ENCODE measurements at places on chromosomes 3 and 15. TPM values are rescaled to one million over a fixed set of nuclear protein-coding genes. Genes with fewer than 3 reads are reported as not detected.

The SLC9C1 gene
- not detected for total RNA-seq

The ZNF860 gene
- total RNA-seq = 0.56 TPM

The GNAT1 gene
- total RNA-seq = not detected

The MINAR1 gene
- total RNA-seq = 1.6 TPM

The IRAK2 gene
- 8.1 TPM for total RNA-seq

The CHAC1 gene
- total RNA-seq = 51.3 TPM

The ALG1L2 gene
- total RNA-seq = not detected

The RAD51 gene
- total RNA-seq = 8.4 TPM

The RBP2 gene
- not detected for total RNA-seq

DNA sequence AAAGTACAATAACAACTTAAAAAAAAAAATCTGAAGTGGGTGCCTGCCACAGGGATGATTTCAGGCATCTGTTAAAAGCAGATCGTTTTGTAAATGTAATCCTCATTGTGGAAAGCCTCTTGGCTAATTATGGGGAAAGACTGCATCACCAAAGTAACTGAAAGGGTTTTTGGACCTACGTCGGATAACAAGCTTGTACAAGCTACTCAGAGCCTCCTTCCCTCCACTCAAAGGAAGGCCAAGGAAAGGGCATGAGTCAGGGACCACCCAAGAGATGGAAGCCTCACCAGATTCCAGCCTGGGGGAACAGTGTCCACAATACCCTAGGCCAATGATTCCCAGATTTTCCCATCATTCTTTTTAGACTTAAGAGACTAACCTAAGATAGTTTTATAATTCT, 84.3 kb downstream of the ATP1B3 start:
- H3K4me1 ChIP-seq = peaks cover 12% of the 10 kb centered on the region
- DNase-seq = peak; percentile 52
- peak overlapping the region; percentile 82 for H3K27ac ChIP-seq
- no peaks in the 10 kb centered on the region for H3K36me3 ChIP-seq
- H3K4me3 ChIP-seq = no peak overlapping the region

- no peak overlapping the region for H3K4me3 ChIP-seq
- H3K27ac ChIP-seq = no peak overlapping the region
- peaks cover 13% of the 10 kb centered on the region for H3K4me1 ChIP-seq
- no peaks in the 10 kb centered on the region for H3K36me3 ChIP-seq
- H3K27me3 ChIP-seq = peaks cover 2% of the 10 kb centered on the region
These were observed 15.2 kb downstream of the CA12 start for GRCh38 chr15:63366451-63366850.

DNA sequence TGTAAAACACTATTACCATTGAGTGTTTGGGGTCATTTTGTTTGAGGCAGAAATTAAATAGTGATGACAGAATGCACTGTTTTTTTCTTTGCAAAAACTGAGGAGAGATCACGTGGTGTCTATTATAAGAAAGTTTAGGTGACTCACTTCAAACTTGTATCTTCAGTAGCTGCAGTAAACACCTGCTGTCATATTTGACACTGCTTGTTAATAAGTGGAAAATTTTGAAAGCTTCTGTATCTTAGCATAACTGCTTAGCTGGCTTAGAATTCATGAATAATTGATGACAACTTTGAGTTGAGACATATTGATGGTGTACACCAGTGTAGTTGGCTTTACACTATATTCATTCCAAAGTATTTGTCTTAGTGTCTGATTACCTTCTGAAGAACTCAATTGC, 29.7 kb upstream of the MDFIC2 start:
- no peaks in the 10 kb centered on the region for H3K27me3 ChIP-seq
- H3K4me1 ChIP-seq = no peaks in the 10 kb centered on the region
- DNase-seq = no peak
- no peak overlapping the region for H3K4me3 ChIP-seq
- no peaks in the 10 kb centered on the region for H3K36me3 ChIP-seq

DNA sequence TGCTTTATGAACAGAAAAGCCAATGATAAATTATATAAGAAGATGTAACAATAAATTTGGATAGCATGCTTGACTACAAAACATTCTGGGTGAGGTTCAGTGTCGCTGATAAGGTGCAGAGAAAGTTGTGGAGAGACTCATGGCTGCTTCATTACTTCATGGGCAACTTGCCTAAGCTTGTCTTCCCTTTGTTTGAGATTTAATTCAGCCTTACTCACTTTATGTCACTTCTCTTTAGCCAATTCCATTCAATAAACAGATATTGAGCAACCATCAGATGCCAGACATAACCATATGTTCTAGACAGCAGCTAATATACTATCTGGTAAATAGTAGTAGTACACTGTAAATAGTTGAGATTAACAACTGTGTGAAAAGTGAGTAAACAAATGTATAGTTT, 401.5 kb upstream of the FRG2C start:
- no peak overlapping the region for H3K27ac ChIP-seq
- DNase-seq = no peak
- H3K4me1 ChIP-seq = no peaks in the 10 kb centered on the region
- no peaks in the 10 kb centered on the region for H3K36me3 ChIP-seq

- H3K27me3 ChIP-seq = peaks cover 41% of the 10 kb centered on the region
- H3K4me1 ChIP-seq = peaks cover 4% of the 10 kb centered on the region
- no peak overlapping the region for H3K27ac ChIP-seq
- no peaks in the 10 kb centered on the region for H3K36me3 ChIP-seq
These were observed 1.0 kb downstream of the PIGZ start for GRCh38 chr3:196967412-196968232.

GRCh38 chr3:23035927-23036640, 167.0 kb upstream of the UBE2E2 start:
- H3K4me1 ChIP-seq = no peaks in the 10 kb centered on the region
- no peak overlapping the region for H3K27ac ChIP-seq
- H3K27me3 ChIP-seq = no peaks in the 10 kb centered on the region
- no peak for DNase-seq
- H3K4me3 ChIP-seq = no peak overlapping the region

GRCh38 chr3:141746962-141747361, 8.9 kb downstream of the RNF7 start:
- no peak overlapping the region for H3K4me3 ChIP-seq
- H3K27ac ChIP-seq = no peak overlapping the region
- DNase-seq = no peak

DNA sequence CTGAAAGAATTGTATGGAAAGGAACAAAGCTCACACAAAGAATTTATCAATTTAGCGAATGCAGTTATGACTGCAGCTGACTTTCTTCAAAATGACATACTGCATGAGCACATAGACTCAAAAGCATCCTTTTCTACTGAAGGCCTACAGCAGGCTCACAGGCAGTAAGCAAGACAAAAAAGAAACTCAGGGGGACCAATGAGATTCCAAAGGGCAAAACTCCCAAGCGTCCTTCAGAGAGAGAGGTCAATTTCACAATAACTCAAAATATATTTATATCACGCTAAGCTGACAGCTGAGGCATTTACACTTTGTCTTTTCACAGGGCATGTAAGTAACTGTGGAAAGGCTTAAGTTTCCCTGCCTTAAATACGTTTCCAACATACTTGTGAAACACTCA, 427.9 kb upstream of the RASGRP1 start:
- no peaks in the 10 kb centered on the region for H3K36me3 ChIP-seq
- H3K27me3 ChIP-seq = no peaks in the 10 kb centered on the region

- H3K27me3 ChIP-seq = no peaks in the 10 kb centered on the region
- peak; percentile 45 for DNase-seq
- H3K36me3 ChIP-seq = no peaks in the 10 kb centered on the region
- peak overlapping the region; percentile 90 for H3K27ac ChIP-seq
- H3K4me1 ChIP-seq = peaks cover 18% of the 10 kb centered on the region
These were observed 31.6 kb upstream of the SLC35G2 start for GRCh38 chr3:136787349-136787748.

- H3K27ac ChIP-seq = no peak overlapping the region
- H3K27me3 ChIP-seq = no peaks in the 10 kb centered on the region
- no peaks in the 10 kb centered on the region for H3K4me1 ChIP-seq
These were observed 236.3 kb downstream of the CNTN4 start for GRCh38 chr3:2334921-2335320.

DNA sequence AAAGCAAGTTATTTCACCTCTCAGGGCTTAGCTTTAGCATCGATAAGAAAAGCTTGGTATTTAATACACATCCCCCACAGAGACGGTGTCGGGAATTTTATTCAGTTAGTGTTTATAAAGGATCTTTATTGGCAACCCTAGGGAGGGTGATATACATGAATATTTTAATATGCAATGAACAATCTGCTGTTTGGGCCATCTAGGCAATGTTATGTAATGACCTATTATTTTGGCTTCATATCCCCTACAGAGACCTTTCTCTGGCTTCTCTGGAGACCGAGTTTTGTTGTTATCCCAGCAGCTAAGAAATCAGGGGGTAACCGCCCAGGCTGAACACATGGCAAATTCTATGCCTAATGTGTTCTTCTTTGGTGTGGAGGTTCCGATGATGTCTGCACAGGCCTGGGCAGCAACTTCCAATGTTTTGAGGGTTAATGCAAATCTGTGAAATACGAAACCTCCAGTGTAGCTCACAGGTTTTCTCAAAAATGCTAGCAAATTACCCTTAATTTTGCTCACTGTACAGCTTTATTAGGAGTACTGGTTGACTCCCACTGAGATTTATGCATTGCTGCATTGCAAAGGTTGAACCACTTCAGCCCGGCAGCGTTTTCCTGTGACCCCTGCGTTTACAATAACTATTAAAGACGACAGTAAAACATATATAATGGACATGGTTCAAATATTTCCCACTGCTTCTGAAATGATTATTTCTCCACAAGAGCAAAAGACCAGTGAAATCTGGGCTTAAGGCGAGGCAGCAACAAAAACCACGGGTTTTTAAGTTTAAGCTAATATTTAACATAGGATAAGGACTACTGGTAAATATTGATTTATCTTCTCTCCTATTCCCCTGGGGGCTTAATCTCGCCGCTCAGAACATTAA, 298.3 kb upstream of the NR2E3 start:
- H3K36me3 ChIP-seq = no peaks in the 10 kb centered on the region
- no peak overlapping the region for H3K4me3 ChIP-seq
- H3K27me3 ChIP-seq = no peaks in the 10 kb centered on the region

- H3K4me3 ChIP-seq = no peak overlapping the region
- no peaks in the 10 kb centered on the region for H3K27me3 ChIP-seq
- H3K27ac ChIP-seq = no peak overlapping the region
- no peaks in the 10 kb centered on the region for H3K36me3 ChIP-seq
- DNase-seq = peak; percentile 3
These were observed 131.7 kb downstream of the CTNNB1 start for GRCh38 chr3:41331041-41331440.

- H3K36me3 ChIP-seq = no peaks in the 10 kb centered on the region
- peaks cover 24% of the 10 kb centered on the region for H3K27me3 ChIP-seq
- H3K27ac ChIP-seq = no peak overlapping the region
- no peak overlapping the region for H3K4me3 ChIP-seq
- H3K4me1 ChIP-seq = no peaks in the 10 kb centered on the region
- no peak for DNase-seq
These were observed 53.9 kb downstream of the ACAD9 start for GRCh38 chr3:128933213-128933921.

DNA sequence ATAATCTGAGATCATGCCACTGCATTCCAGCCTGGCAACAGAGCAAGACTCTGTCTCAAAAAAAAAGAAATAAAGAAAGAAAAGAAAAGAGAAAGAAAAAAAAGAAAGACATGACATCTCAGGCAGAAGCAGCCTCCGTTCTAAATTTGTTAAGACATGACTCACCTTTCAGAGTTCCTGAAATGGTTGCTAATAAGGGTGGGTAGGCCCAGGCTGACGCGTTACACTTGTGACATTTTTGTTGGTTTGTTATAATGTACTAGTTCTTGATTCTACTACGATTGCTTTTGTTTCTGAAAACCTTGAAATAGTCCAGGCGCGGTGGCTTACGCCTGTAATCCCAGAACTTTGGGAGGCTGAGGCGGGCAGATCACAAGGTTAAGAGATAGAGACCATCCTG, 21.0 kb downstream of the SLC25A20 start:
- H3K36me3 ChIP-seq = peaks cover 1% of the 10 kb centered on the region
- no peaks in the 10 kb centered on the region for H3K4me1 ChIP-seq
- H3K27ac ChIP-seq = no peak overlapping the region

DNA sequence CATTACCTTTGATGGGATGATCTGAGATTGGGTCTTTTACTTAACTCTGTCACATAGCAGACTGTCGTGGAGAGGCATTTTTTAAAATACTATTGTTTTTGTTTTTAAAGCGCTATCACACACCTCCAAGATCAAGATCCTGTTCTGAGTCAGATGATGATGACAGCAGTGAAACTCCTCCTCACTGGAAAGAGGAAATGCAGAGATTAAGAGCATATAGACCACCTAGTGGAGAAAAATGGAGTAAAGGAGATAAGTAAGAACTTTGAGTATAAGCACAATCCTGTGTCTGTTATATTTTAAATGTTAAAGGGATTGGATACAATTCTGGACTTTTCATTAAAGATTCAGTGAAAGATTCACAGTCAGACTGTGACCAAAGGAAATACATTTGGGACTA, 18.4 kb upstream of the ZBTB47 start:
- DNase-seq = peak; percentile 60
- H3K27ac ChIP-seq = no peak overlapping the region
- no peaks in the 10 kb centered on the region for H3K27me3 ChIP-seq
- peaks cover 48% of the 10 kb centered on the region for H3K36me3 ChIP-seq
- H3K4me1 ChIP-seq = peaks cover 8% of the 10 kb centered on the region

DNA sequence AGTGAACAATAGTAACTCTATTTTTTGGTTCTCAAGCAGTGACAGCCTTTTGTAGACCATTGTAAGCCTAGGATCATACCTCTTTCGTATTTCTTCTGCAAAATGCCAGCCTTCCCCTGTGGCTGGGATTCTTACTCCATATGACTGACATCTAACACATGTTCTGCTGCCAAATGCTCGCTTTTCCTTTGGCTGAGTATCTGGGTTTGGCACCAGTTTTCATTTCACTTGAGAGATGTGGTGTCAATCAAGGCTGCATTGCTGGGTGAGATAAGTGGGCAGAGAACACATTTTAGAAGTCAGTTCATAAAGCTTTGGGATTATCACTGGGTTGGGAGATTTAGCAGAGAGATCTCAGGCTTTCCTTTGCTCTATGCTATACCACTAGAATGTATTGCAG, 514.7 kb upstream of the SGO1 start:
- no peak for DNase-seq
- no peaks in the 10 kb centered on the region for H3K27me3 ChIP-seq
- H3K4me1 ChIP-seq = no peaks in the 10 kb centered on the region
- no peak overlapping the region for H3K4me3 ChIP-seq
- H3K36me3 ChIP-seq = no peaks in the 10 kb centered on the region

DNA sequence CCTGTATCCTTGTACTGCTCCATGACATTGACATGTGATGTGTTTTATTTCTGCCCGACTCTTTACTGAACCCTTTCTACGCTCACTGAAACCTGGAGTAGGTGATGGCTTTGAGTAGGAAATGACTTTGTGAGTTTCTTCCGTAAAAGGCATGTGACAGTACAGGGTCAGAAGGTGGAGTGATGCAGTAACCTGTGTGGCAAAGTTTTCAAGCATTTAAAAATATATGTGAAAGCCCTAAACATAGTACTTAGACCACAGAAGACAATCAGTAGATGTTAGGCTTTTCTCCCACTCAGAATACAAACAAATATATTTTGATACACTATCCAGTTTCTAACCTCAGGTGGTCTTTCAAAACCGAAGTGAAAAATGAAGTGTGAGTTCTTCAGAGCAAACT, 31.3 kb upstream of the SACM1L start:
- peaks cover 24% of the 10 kb centered on the region for H3K4me1 ChIP-seq
- no peaks in the 10 kb centered on the region for H3K27me3 ChIP-seq
- H3K36me3 ChIP-seq = no peaks in the 10 kb centered on the region
- H3K4me3 ChIP-seq = no peak overlapping the region
- H3K27ac ChIP-seq = no peak overlapping the region

GRCh38 chr15:70268698-70269251, 171.1 kb upstream of the TLE3 start:
- no peak overlapping the region for H3K27ac ChIP-seq
- H3K27me3 ChIP-seq = peaks cover 36% of the 10 kb centered on the region

GRCh38 chr3:78967061-78967460, 800.7 kb downstream of the ROBO1 start:
- H3K4me3 ChIP-seq = no peak overlapping the region
- no peaks in the 10 kb centered on the region for H3K27me3 ChIP-seq
- no peaks in the 10 kb centered on the region for H3K4me1 ChIP-seq
- DNase-seq = peak; percentile 12
- no peak overlapping the region for H3K27ac ChIP-seq
